ENCODE measurements at places on chromosomes 6 and 20.

DNA sequence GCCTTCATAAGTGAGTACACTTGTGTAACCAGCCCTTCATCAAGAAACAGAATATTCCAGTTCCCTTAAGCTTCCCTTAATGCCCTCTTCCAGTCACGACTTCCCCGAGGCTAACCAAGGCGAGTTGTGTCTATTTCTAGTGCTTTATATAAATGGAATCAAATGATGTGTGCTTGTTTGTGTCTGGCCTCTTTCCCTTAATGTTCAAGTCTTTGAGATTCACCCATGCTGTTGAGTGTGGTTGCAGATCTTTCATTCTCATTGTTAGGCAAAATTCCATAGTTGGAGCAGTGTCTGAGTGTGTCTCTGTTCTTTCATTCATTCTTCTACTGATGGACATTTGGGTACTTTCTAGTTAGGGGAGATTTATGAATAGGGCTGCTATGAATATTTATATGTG lies 135.0 kb downstream of the CEBPB start:
- DNase-seq, result no peak

- no peak for DNase-seq
Observed at GRCh38 chr6:34031625-34032383, 114.1 kb downstream of the GRM4 start.

DNA sequence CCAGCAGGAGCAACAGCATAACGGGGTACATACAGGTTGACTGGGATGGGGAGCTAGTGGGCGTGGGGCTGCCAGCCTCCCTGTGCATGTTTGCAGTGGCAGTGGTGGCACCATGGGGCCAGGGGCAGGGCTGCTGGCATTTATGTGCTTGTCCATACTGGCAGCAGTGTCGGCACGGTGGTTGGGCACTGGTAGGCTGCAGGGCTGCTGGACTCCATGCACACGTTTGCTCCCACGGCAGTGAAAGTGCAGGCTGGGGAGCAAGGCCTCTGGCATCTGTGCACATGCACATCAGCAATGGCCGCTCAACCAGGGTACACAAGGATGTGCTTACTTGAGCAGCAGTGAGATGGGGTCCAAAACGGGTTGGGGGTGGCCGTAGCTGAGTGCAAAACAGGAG lies 159.5 kb upstream of the KHDRBS2 start:
- DNase-seq, result no peak

- DNase-seq, result no peak
Observed at GRCh38 chr6:105810922-105811482, 275.1 kb upstream of the PRDM1 start.

GRCh38 chr20:23445596-23446217 lies 6.2 kb downstream of the CSTL1 start:
- no peak for DNase-seq

- no peak for DNase-seq
Observed at GRCh38 chr6:41558033-41558807, 12.0 kb downstream of the FOXP4 start.

DNA sequence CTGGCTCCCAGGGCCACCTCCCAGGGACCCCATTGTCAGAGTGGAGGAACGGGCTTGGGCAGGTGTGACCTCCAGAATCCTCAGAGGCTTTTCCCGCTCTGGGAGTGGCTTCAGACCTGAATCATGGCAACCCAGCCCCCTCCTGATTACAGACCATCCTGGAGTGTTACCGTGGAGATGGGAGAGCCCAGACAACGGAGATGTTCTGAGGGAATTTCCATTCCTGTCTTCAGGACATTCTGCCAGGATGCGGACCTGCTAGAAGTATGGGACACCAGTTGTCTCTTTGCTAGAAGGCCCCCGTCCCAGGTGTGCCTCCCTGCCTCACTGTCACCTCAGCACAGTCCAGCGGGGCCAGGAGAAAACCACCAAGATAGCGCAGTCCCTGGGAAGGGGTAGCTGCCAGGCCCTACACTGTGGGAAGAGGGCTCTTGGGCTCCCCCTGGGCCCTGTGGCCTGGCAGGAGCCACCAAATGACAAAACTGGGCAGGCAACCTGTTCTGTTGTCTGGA lies 109.9 kb downstream of the PSMB1 start:
- DNase-seq, result no peak

DNA sequence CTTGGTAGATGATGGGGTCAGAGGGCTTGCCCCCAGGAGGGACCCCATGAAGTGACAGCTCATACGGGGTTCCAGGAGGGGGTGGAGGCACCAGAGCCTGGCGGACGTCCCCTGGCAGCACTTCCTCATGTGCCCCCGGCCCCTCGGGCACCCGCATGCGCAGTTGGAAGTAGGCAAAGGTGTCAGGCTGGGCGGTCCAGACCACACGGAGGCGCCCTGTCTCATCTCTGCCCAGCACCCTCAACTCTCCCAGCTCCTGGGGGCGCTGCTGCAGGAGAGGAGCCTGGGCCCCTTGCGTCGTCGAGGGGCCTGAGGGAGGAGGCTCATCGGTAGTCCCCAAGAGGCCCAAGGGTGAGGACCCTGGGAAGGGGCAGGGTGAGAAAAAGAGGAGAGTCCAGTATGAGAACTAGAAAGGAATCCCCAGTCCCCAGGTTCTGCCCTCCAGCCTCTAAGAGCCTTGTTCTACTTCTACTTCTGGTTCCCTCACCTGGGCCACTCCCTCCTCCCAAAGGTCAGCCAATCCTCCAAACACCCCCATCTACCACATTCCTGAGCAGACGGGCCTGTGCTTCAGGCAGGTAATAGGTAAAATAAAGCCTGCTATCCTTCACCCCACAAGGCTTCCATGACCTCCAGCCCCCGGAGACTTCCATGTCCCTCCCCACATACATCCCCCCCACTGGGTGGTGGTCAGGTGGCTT lies 23.2 kb downstream of the TNXB start:
- no peak for DNase-seq

DNA sequence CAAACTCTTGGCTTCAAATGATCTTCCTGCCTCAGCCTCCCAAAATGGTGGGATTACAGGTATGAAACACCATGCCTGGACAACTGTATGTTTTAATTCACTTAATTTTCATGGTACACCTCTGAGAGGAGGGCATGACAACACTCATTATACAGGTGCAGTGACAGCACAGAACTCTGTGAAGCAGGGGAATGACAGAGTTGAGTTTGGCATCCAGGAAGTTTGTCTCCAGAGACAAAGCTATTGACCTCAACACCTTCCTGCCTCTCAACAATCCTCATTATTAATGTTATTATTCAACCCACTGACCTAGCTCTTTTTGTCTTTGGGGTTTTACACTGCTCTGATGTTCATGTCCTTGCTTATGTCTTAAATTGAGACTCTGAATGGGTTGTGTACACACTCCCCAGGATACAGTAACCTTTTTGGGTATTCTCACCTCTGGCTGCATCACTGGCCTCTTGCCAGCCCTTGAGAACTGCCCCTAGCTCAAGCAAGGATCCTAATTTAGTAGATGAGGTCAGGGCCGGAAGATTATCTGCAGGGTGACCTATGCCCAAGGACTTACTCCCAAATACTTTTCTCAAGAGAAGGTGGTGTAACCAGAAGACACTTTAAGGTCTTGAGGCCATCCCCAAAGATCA lies 13.0 kb upstream of the IER3 start:
- DNase-seq, result no peak

- peak; percentile 33 for DNase-seq
Observed at GRCh38 chr20:35616465-35617396, 1.1 kb downstream of the SPAG4 start.

- DNase-seq, result no peak
Observed at GRCh38 chr6:38588631-38589366, 50.9 kb downstream of the BTBD9 start.

DNA sequence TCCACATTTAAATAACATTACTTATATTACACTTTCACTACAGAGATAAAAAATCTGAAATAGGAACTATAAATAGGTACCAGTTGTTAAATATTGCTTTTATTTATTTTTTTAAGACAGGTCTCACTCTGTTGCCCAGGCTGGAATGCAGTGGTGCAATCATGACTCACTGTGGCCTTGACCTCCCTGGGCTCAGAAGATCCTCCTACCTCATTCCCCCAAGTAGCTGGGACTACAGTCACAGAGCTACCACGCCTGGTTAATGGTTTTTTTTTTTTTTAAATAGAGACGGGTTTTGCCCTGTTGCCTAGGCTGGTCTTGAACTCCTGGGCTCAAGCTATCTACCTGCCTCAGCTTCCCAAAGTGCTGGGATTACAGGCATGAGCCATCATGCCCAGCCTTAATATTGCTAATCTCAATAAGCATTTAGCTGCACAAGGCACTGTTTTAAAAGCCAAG lies 17.3 kb downstream of the EEF1E1 start:
- DNase-seq, result no peak

GRCh38 chr6:41689171-41690008 lies 46.0 kb downstream of the TFEB start:
- no peak for DNase-seq

DNA sequence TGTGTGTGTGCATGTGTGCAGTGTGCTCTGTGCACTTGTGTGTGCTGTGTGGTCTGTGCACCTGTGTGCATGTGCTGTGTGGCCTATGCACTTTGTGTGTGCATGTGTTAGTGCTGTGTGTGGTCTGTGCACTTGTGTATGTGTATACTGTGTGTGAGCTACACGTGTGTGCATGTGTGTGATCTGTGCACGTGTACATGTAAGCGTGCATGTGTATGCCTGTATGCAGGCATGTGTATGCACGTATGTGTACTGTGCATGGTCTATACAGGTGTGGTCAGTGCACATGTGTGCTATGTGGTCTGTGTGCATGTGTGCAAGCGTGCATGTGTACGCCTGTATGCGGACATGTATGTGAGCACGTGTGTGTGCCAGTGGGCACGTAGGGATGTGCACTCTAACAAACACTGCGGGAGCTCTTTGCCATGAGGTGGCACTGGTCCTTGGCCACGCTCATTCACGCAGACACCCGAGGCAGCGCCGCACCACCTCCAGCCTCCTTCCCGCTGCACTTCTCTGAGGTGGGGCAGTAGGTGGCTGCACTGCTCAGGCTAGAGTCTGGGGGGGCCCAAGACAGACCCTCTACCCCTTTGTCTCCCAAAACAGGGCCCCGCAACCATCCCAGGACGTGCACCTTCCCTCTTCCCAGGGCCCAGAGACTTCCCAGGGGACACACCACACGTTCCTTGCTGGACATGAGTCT lies 42.4 kb upstream of the CHRNA4 start:
- no peak for DNase-seq

- DNase-seq, result no peak
Observed at GRCh38 chr20:42919316-42919715, 270.4 kb downstream of the PTPRT start.

DNA sequence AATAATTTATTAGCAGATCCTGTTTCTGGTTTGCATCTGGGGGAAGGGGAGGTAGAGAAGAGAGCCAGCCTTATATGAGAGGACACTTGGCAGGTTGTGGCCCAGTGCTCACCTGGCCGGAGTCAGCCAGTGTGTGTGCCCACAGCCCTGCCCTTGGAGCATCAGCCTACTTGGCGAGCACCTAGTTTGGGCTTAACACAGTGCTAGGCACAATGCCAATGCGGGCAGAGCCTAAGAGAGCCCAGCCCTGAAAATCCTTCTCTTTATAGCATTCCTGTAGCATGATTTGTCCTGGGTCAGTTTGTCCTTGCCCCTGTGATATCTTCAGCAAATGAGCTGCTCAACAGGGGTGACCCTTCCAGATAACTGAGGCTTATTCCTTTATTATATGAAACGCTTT lies 73.0 kb downstream of the SLX4IP start:
- DNase-seq, result no peak

- no peak for DNase-seq
Observed at GRCh38 chr6:117267766-117268534, 2.6 kb downstream of the VGLL2 start.

GRCh38 chr6:33578588-33579011 lies 1.5 kb downstream of the BAK1 start:
- no peak for DNase-seq

- DNase-seq, result no peak
Observed at GRCh38 chr6:139597087-139597763, 222.8 kb upstream of the CITED2 start.

DNA sequence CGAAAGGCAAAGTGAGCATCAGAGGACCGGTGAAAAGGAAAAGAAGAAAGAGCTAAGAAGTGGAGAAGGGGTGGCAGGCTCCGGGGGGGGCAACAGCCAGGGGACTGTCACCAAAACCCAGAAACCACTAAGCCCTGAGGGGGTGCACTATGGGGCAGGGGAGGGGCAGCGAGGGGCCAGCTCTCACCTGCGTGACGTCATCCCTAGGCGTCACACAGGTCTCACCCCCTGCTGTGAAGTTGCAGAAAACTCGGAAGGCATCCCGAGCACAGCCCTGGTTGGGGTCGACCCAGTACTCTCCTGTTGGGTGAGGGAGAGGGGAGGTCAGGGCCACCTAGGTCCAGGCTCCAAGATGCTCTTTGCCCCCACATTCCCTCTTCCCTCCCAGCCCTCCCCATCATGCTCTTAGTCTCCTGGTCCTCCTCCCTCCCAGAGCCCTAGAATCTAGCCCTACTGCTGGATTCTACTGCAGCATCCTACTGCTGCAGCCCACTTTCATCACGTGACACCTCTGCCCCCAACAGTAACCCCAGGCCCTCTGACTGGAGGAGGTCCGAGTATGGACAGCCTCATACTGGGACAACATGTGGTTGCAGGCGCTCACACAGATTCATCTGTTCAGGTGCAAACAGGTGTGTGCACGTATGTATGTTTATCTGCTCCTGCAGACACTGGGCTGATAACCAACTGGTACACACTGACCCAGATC lies 27.4 kb downstream of the COL11A2 start:
- no peak for DNase-seq

- no peak for DNase-seq
Observed at GRCh38 chr6:138692978-138693909, 80.3 kb upstream of the CCDC28A start.

DNA sequence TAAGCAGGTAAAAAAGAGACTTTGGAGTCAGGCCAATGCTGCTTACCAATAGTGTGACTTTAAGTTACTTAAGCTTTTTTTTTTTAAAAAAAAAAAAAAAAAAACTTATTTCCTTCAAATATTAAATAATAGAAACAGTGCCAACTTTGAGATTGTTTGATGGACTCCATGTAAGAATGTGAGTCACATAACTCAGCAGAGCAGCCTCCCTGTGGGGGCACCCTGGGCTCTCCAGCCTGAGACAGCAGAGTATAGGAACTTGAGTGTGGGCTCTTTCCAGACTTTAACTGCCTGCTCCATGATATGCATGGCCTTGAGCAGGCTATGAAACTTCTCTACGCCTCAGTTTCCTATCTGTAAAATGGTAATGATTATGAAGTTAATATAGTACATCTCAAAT lies 113.3 kb upstream of the SAMD5 start:
- DNase-seq, result no peak

All from stimulated activated CD4-positive, alpha-beta T cell treated with anti-CD3 and anti-CD28 coated beads, Interleukin-15, amount 100 ng/mL, for 1 hour (primary cell).